T-helper 17 cell (primary cell): ENCODE measurements at places on chromosomes 5 and 9.

DNA sequence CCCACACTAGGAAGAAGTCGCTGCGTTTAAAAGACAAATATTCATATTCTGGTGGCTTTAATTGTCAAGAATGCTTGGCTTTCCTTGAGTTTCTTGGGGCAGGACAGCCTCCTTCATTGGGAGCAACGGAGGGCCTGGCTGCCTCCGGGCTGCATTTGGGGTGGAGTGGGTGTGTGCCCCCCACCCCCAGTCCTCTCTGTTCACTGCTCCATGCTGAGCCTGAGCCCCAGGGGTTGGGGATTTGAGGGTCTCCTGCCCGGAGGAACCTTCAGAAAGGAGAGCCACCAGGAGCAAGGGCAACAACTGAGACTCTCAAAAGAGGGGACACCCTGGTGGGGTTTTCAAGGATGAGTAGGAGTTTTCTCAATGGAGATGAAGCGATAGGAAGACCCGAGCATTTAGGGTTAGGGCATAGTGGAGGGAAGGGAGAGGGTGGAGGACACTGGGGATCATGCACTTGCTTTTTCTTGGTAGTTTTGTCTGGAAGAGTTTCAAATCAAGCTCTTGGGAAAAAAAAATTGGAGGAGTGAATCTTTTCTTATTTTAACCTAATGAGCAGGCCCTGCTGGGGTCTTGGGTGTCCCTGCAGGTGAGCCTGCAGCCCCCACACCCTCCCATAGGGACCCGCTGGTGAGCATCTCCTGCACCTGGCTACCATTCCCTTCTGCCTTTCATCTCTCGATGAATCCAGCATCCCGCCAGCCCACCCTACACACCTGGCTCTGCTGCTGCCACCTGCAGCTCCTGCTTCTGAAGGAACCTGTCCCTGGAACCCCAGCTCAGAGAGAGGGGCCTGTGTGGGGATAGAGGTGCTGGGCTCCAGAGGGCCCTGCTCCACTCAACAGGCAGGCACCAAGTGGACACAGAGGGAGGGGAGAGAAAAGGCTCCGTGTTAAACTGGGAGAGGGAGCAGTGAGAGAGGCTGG lies 4.1 kb downstream of the SLC6A19 start:
- no peak overlapping the region for H3K27ac ChIP-seq
- H3K27me3 ChIP-seq, result peaks cover 19% of the 10 kb centered on the region
- no peak overlapping the region for H3K4me3 ChIP-seq
- peaks cover 5% of the 10 kb centered on the region for H3K4me1 ChIP-seq
- H3K36me3 ChIP-seq, result peaks cover 2% of the 10 kb centered on the region

DNA sequence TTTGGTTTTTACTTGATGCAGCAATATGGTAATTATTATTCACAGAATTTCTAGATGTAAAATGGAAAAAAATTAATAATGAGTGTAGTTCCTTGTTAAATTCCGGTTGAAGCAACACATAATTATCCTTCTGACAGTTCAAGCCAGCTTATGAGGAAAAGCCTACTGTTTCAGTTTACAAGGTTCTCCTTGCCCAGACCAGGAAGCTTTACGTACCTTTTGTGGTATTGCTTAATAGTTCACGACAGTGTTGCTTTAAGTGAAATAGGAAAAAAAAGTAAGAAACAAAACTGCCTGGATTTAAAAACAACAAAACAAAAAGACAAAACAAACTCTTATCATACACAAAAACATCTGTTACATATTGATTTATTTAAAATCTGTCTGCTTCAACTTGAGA lies 547.3 kb upstream of the C9orf72 start:
- H3K27ac ChIP-seq, result no peak overlapping the region
- H3K27me3 ChIP-seq, result no peaks in the 10 kb centered on the region
- no peak for DNase-seq

DNA sequence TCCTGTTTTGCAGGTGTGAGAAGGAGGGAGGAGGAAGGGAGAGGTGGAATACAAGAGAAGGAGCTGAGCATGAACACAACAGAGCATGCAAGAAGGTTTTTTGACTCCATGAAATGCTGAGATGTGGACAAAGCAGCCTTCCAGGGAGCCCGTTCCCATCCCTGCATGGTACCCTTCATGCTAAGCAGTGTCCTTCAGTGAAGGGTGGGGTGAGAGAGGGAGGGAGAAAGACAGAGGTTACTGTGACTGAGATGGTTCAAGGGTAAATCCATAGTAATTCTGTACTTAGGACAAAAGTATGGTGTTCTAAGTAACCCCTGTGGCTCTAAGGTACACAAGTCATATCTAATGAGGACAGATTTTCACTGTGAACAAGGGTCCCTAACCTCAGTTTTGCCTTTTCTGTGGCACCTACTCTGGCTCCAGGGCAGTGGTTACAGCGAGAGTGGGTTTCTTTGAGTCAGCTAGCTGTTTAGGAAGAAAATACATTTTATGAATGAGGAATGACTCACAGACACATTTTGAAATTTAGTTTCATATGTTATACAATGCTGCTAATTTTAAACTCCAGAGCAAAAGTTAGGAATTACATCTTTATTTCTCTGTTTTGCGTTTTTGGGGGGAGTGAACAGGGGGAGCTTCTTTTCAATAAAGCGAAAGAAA lies 184.9 kb upstream of the SLC12A2 start:
- H3K36me3 ChIP-seq, result no peaks in the 10 kb centered on the region
- no peaks in the 10 kb centered on the region for H3K27me3 ChIP-seq
- no peak for DNase-seq

- no peaks in the 10 kb centered on the region for H3K27me3 ChIP-seq
- no peak overlapping the region for H3K4me3 ChIP-seq
- H3K36me3 ChIP-seq, result no peaks in the 10 kb centered on the region
Measured at GRCh38 chr9:75911390-75911789, 20.9 kb downstream of the PCSK5 start.

DNA sequence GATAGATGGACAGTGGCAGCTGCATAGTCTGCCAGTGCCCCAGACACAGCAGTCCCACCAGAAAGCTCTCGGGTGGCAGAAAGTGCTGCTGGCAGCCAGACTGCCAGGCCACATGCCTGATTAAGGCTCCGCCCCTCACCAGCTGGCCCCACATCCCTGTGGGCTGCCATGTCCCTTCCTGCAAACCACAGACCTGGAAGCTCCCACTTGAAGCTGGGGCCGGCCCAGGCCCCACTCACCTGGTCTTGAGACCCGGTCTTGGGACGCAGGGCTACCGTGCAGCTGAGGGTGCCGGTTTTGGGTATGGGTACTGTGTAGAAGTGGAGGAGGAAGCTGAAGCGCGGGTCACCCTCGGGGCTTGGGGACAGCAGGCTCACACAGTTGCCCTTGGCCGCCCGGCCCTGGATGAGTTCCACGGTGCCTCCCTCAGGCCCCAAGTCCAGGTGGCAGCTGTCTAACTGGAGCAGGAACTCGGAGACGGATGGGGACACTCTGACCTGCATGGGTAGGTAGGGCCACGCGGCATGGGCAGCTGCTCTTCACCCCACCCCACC lies 15.3 kb downstream of the FPGS start:
- no peak overlapping the region for H3K4me3 ChIP-seq
- DNase-seq, result no peak
- H3K27ac ChIP-seq, result peak overlapping the region; percentile 41

DNA sequence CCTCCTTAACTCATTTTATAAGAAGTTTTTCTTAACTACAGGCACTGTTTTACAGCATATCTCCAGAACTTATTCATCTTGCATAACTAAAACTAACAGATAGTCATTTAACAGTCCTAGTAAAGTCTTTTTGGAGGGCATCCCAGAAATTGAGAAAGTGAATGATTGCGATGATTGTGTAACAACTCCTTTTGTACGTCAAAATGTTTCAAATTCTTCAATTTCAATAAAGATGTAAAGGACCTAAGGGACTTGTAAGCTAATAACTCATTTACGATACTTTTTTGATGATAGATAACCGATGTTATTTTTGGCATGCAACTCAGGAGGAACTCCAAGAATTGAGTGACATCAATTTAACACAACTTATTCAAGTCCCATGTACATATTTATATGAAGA lies 42.7 kb downstream of the SVEP1 start:
- no peaks in the 10 kb centered on the region for H3K4me1 ChIP-seq
- DNase-seq, result no peak
- no peaks in the 10 kb centered on the region for H3K36me3 ChIP-seq
- H3K4me3 ChIP-seq, result no peak overlapping the region
- H3K27ac ChIP-seq, result no peak overlapping the region
- H3K27me3 ChIP-seq, result no peaks in the 10 kb centered on the region

DNA sequence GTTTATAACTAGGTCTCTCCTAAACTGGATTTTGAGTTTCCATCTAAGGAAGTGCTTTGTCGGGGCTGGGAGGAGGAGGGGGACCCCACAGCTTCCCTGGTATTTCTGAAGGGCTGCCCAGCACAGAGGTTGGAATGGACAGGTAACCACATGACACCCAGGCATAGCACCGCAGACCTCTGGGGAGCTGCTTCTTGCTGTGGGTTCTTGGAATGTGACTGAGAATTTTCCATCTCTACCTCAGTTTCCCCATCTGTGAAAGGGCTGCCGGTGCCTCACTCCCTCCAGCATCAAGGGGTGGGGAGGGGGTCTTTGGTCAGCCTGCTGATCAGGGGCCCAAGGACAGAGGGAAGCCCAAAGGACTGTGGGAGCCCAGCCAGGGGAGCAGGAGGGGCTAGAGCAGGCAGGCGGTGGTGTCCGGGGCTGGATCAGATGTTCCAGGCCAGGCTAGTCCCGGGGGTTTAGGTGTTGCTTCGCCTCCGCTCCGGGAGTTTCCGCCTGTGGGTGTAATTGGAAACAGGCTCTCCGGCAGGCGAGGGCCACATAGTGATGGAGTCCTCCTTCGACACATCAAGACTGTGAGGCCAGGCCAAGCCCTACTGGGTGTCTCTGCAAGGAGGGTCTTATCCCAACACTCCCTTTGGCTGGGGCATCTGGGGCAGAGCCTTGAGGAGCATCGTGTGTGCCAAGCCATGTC lies 3.3 kb downstream of the OLFML2A start:
- no peak for DNase-seq
- H3K4me3 ChIP-seq, result no peak overlapping the region
- H3K27ac ChIP-seq, result no peak overlapping the region
- peaks cover 14% of the 10 kb centered on the region for H3K27me3 ChIP-seq

DNA sequence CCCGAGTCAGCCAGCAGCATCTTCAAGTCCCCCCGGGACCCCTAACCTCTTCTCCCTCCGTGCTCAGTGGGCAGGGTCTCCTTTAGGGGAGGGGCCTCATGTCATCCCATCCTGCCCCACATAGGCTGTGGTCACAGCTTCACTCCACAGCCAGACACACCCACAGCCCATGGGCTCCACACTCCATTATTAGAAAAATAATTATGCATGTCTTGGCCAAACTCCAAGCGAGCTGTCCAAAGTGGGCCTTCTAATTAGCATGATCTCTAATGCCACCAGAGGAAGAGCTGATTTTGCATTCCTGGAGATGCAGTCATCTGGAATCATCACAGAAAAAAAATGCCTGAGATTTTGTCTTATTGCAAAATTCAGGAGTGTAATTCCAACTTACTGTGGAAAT lies 418.2 kb downstream of the IRX2 start:
- H3K4me1 ChIP-seq, result no peaks in the 10 kb centered on the region
- H3K27me3 ChIP-seq, result peaks cover 5% of the 10 kb centered on the region
- H3K36me3 ChIP-seq, result no peaks in the 10 kb centered on the region
- no peak for DNase-seq

DNA sequence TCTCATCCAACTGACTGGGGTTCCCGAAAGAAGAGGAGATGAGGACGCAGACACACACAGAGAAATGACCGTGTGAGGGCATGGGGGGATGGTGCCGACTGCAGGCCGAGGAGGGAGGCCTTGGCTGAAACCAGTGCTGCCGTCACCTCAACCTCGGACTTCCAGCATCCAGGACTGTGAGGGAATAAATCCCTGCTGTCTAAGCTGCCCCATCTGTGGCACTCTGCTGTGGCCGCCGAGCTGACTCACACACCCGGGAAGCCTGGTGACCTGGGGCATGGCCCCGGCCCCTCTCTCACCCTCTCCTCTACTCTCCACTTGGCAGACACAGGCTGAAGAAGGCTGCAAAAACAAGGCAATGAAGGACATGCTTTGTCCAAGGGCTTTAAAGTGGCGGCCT lies 4.4 kb upstream of the COL5A1 start:
- no peak overlapping the region for H3K4me3 ChIP-seq
- H3K36me3 ChIP-seq, result no peaks in the 10 kb centered on the region
- H3K4me1 ChIP-seq, result no peaks in the 10 kb centered on the region
- peaks cover 12% of the 10 kb centered on the region for H3K27me3 ChIP-seq
- H3K27ac ChIP-seq, result no peak overlapping the region

DNA sequence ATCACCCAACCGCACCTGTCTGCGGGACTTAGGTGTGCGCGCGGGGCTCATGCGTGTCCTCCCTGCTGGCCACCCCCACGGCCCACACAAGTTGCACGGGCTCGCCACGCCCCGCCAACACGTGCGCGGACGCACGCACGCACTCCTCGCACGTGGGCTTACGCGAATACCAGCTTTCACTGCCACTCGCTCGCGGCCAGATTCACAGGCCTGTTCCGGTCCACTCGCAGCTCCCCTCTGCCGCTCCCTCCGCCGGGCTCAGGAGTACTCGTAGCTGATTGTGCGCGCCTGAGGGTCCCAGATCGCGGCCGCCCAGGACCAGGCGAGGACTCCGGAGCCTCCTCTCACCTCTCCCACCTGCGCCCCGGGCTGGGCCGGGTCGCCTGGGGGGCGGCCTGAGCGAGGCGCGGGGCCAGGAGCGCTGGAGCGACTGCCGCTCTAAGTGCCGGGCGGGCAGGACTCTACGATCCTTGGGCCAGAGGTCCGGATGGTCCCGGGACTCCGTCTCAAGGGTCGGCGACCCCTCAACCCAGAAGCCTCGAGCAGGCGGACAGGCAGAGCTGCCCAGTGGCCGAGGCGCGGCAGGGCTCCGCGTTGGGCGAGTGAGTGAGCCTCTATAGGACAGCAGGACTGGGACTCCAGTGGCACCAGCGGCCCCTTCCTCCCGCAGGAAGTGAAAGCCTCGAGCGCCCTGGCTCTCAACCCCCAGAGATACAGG lies 3.4 kb downstream of the PCDHGC5 start:
- H3K27ac ChIP-seq, result no peak overlapping the region
- H3K27me3 ChIP-seq, result peaks cover 90% of the 10 kb centered on the region
- H3K36me3 ChIP-seq, result peaks cover 12% of the 10 kb centered on the region

DNA sequence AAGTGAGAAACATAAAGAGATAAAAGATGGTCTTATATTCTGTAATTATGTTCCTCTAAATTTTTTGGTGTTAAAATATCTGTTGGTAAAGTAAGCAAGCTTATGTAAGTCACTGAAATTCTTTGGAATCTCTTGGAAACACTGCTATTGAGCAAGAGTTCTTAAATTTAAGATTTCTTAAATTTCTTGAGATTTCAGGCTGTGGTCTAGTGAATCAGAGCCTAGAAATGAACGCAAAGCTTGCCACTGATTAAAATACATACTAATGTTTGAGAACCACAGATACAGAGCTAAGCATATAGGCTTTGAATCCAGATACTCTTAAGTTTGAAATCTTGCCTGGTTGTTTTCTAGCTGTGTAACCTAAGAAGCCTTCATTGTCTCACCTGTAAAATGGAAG lies 133.4 kb downstream of the TRPM3 start:
- H3K36me3 ChIP-seq, result no peaks in the 10 kb centered on the region
- H3K27ac ChIP-seq, result no peak overlapping the region
- no peak overlapping the region for H3K4me3 ChIP-seq
- no peaks in the 10 kb centered on the region for H3K27me3 ChIP-seq
- no peaks in the 10 kb centered on the region for H3K4me1 ChIP-seq

- DNase-seq, result no peak
- H3K27me3 ChIP-seq, result no peaks in the 10 kb centered on the region
- H3K4me3 ChIP-seq, result no peak overlapping the region
- peaks cover 14% of the 10 kb centered on the region for H3K4me1 ChIP-seq
Measured at GRCh38 chr5:54249210-54250028, 61.0 kb downstream of the ARL15 start.
